ENCODE measurements at places on chromosomes 16 and 17. TPM values are rescaled to one million over a fixed set of nuclear protein-coding genes. Genes with fewer than 3 reads are reported as not detected.

The TMEM238L gene
- not detected for total RNA-seq

The CSH2 gene
- not detected for total RNA-seq

The SULT1A2 gene
- total RNA-seq: not detected

The P3H4 gene
- 39.0 TPM for total RNA-seq

The SRP68 gene
- 88.2 TPM for total RNA-seq

The TEKT5 gene
- total RNA-seq: not detected

The NSMCE1 gene
- 60.8 TPM for total RNA-seq

The CACNG5 gene
- total RNA-seq: not detected

The GAS7 gene
- total RNA-seq: 0.33 TPM

The OMG gene
- not detected for total RNA-seq

The ZG16B gene
- 0.92 TPM for total RNA-seq

The RAB37 gene
- 1.0 TPM for total RNA-seq

The INCA1 gene
- 1.3 TPM for total RNA-seq

The CCL7 gene
- total RNA-seq: 0.61 TPM

The SULT1A3 gene
- total RNA-seq: 10.3 TPM

The CHTF8 gene
- 102 TPM for total RNA-seq

The SBK1 gene
- 0.38 TPM for total RNA-seq

The CLEC3A gene
- not detected for total RNA-seq

Data from A549 treated with CpdA at 1 μM for 4 hours (cell line).